ENCODE measurements at places on chromosomes 2 and 18.

DNA sequence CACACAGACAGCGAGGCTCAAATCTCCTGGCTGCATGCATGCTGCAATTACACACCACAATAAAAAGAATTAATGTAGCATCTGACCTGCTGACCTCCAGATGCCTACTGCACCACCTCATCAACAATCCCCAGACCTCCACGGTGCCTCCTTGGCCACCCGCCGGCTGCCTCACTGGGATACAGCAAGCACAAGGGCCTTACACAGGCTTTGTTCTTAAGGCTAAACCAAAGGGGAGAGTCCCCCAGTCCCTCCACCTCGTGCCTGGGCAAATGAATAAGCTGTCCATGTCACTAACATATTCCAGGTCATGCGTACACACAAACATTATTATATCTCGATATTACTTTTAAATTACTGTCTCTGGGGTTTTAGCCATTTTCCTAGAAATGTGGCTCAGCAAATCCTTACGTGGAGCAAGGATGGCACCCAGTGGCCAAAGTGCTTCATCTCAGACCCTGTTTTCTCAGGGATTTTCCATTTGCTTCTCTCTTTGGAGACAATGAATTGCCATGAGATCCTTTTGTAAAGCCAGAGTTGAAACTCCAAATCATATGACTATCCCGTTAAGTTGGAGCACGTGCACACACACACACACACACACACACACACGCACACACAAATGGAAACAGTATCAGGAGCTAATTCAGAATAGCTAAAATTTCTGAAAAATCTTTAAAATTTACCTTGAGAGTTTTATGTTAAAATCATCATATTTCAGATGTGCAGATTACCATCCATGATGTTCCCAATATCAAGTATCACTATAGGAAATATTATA, 313.8 kb downstream of the PDE11A start:
- DNase-seq, result no peak

GRCh38 chr2:86028766-86029381, 76.8 kb downstream of the POLR1A start:
- DNase-seq, result no peak

DNA sequence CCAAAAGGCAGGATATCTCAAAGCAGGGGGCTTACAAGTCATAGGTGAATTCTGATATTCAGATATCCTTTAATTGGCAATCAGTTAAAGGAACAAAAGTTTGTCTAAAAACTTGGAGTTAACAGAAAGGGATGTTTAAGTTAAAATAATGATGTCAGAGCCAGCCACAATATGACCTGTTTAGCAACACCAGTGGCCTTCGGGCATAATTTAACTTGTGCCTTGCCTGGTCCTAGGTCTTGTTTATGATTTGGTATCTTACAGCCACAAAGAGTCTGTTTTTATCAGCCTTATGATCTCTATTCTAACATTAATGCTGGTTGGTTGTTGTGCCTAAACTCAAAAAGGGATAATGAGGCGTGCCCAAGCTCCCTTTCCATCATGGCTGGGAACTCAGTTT, 252.9 kb downstream of the RNF152 start:
- no peak for DNase-seq

- no peak for DNase-seq
Measured at GRCh38 chr18:25495606-25496005, 143.6 kb upstream of the ZNF521 start.

GRCh38 chr2:201402651-201403562, 45.8 kb upstream of the FLACC1 start:
- DNase-seq, result no peak
